Thoracic aorta (tissue), 2 donors: ENCODE measurements at places on chromosomes 16 and 17. TPM values are rescaled to one million over a fixed set of nuclear protein-coding genes. Genes with fewer than 3 reads are reported as not detected.
A peak's percentile ranks its signal among the peaks of the same experiment; 100 is the strongest.

DNA sequence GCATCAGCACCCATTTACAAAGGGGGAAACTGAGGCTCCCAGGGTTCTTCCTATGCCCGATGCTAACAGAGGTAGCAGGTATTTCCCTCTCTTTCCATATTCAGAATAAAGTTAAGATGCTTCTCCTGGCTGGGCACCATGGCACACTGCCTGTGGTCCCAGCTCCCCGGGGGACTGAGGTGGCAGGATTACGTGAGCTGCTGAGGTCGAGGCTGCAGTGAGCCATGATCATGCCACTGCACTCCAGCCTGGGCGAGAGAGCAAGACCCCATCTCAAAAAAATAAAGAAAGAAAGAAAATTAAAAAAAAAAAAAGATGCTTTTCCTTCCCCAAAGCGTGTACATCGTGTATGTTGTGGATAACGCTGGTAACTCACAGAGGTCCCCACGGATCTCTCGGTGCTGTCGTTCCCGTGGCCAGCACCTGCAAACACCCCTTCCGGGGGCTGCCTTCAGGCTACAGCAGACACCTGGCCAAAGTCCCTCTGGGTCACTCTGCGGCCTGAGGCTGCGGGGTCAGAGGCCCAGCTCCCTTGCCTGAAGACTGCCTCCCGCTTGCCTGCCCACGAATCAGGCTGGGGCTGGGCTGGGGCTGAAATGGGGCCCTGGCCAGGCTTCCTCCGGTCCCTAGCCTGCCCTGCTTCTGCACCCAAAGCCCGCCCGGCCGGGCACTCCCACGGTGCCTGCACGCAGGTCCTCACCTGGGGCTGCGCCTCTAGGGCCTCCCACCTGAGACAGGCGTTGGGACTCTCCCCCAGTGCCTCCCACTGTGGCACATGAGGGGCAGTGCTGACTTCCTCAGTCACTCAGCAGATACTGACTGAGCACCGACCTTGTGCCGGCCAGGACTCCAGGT, 63.1 kb downstream of the ZDHHC7 start:
- no peak for DNase-seq

GRCh38 chr16:55901566-55902217, 26.5 kb upstream of the CES5A start:
- no peak for DNase-seq

GRCh38 chr16:72835086-72835485, 212.8 kb downstream of the ZFHX3 start:
- DNase-seq = no peak

The KRTAP29-1 gene
- total RNA-seq = not detected

The TRIM47 gene
- total RNA-seq = 94.0 TPM

- no peak for DNase-seq
These were observed 5.7 kb downstream of the LASP1 start for GRCh38 chr17:38875477-38876075.

DNA sequence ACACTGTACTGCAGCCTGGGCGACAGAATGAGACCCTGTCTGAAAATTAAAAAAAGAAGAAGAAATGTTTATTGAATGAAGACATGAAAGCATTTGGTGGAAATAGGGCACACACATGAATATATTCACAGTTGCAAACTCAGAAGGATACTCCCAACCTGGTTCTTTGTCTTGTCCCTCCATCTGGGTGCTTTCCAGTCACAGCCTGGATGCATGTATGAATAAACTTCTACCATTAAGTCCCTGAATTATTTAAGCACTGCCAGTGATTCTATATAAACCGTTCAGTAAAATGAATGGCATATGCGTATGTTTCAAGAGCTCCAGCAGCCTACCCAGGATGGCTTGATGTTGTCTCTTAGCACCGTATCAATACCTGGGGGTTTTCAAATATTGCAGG, 591.1 kb downstream of the WWOX start:
- DNase-seq = no peak

GRCh38 chr16:29849505-29849904, 13.5 kb downstream of the CDIPT start:
- no peak for DNase-seq

DNA sequence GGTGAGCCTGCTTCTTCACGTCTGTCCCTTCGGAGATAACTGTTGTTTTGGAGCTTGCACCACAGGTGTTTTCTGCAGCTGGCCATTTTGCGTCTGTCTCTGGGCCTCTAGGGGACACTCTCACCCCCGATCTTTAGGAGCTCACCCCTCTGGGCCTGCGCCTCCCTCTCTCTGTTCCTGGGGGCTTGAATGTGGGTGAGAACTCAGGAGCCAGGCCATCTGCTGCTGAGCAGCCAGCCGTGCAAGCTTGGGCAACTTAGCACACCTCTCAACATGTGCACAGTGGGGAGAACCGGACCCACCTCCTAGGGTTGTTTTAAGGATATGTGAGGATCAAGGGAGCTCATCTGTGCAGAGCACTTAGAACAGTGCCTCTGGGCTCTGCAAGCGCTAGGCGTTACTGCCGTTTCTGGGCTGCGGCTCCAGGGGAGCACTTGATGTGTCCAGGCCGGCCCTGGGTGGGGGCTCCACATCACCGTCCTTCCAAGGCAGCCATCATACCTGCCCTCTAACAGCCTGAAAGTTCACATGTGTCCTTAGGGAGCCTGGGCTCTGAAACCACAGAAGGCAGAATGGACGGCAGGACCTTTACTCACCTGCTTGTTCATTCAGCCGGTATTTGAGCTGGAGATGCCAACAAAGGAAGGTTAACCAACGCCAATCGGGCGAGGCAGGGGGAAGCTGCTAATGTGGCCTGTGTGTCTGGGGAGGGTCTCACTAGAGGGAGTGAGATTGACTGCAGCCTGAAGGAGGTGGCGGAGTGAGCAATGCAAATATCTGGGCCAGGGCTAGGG, 66.3 kb downstream of the MRC2 start:
- DNase-seq = no peak

The GABARAP gene
- 187 TPM for total RNA-seq

GRCh38 chr16:86322806-86323205, 187.5 kb upstream of the FOXF1 start:
- no peak for DNase-seq

DNA sequence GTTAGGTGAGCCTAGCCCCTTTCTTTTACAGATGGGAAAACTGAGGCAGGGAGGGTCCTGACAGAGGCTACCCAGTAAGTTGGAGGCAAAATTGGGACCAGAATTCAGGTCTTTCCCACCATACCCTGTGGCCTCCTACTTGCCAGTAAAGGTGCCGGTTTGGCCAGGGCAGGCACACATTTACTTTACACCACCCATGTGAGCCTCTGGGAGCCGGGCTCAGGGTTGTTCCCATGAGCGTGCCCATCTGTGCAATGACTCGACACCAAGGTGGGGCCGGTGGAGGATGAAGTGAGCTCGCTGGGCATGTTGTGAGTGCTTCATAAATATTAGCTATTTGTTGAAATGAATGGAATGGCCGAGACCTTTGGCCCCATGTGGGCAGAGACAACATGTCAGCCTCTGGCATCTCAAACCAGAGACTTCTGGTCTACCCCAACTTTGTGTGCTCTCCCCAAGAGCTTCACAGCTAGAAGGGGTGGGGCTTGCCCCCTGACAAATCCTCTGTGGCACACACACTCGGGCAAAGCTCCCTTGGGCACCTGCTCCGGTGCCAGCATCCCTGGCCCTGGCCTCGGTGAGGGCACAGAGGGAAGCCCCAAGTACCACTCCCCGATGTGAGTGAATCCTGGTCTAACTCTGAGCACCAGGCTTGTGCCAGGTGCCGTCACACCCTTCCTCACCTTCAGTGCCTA, 60.1 kb downstream of the SRCIN1 start:
- no peak for DNase-seq

GRCh38 chr16:3503523-3503922, 2.7 kb downstream of the CLUAP1 start:
- DNase-seq = no peak

The TIMP2 gene
- total RNA-seq = 619 TPM

- no peak for DNase-seq
These were observed 34.2 kb downstream of the CRLF3 start for GRCh38 chr17:30790279-30790678.

The PHB1 gene
- 34.4 TPM for total RNA-seq

DNA sequence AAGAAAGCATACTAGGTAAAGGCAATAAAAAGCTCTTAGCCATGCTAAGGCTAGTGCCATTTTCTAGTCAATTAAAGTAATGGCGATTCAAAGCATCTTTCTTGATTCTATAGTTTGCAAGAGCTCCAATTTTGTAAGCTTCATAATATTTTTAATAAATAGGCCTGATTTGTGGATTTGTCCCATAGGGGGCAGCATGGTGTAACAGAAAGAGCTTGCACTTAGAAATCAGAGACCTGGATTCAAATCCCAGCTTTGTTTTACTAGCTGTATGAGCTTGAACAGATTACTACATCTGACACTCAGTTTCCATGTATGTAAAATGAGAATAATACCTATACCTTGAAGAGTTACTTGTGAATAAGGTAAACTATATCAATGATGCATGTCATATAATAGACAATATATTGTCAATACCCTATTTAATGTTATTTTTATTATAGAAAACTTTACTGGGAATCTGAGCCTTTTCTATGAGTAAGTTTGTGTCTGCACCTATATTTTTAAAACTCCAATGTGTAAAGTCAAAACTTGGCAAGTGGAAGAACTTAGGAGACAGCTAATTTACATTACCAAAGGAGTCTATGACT, 93.6 kb upstream of the NOG start:
- DNase-seq = no peak

GRCh38 chr17:65959630-65960029, 232.3 kb downstream of the CEP112 start:
- DNase-seq = no peak

DNA sequence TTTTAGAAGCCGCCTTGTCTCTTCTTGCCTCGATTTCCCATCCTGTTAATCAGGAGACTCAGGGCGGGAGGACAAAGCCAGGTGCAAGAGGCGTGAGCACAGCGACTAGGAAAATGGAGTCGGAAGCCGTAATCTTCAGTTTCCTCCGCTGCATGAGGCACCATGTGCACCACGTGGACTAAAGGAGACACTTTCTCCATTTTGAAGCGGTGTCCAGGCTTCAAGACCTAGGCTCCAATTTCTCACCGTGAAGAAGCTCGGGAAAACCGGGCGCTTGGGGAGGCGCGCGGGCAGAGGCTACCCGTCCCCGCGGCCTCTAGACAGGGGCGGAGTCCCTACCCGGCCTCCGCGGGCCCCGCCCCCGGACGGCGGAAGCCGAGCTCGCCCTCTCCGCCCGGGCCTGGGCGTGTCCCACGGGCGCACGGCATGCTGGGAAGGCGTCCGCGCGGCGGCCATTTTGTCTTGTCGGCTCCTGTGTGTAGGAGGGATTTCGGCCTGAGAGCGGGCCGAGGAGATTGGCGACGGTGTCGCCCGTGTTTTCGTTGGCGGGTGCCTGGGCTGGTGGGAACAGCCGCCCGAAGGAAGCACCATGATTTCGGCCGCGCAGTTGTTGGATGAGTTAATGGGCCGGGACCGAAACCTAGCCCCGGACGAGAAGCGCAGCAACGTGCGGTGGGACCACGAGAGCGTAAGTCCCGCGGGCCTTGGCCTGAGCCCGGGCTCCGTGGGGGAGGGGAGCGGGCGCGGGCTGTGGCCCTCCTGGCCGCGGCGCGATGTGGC, at the start of gene LUC7L3:
TSS of gene LUC7L3 (plus strand) at position 460 of the 780 bp plus-strand sequence. CDS start at position 590, 130 bp downstream.
- DNase-seq = peak; percentile 76

- no peak for DNase-seq
These were observed 279.4 kb upstream of the ELAC2 start for GRCh38 chr17:13297183-13297582.

- no peak for DNase-seq
These were observed 28.9 kb downstream of the GP2 start for GRCh38 chr16:20298452-20298851.

GRCh38 chr16:83215406-83216001, 588.7 kb downstream of the CDH13 start:
- no peak for DNase-seq

GRCh38 chr17:6162216-6162615, 92.0 kb downstream of the WSCD1 start:
- no peak for DNase-seq

DNA sequence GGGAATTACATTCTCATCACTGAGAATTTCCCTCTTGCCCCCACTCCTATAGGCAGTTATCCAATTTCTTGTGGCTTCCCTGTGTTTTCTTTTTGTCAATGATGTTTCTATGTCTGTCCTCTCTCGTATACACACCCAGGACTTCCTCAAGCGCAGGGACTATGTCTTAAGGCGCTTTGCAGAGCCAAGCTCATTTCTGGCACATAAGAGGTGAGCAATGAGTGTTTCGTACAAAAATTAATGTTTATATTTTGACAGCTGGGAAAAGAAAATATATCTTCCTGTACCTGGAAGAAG, 947 bp downstream of the DDX42 start:
- DNase-seq = no peak

DNA sequence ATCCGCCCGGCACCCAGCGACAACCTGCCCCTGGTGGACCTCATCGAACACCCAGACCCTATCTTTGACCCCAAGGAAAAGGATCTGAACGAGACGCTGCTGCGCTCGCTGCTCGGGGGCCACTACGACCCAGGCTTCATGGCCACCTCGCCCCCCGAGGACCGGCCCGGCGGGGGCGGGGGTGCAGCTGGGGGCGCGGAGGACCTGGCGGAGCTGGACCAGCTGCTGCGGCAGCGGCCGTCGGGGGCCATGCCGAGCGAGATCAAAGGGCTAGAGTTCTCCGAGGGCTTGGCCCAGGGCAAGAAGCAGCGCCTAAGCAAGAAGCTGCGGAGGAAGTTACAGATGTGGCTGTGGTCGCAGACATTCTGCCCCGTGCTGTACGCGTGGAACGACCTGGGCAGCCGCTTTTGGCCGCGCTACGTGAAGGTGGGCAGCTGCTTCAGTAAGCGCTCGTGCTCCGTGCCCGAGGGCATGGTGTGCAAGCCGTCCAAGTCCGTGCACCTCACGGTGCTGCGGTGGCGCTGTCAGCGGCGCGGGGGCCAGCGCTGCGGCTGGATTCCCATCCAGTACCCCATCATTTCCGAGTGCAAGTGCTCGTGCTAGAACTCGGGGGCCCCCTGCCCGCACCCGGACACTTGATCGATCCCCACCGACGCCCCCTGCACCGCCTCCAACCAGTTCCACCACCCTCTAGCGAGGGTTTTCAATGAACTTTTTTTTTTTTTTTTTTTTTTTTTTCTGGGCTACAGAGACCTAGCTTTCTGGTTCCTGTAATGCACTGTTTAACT, 1.0 kb downstream of the NOG start:
- no peak for DNase-seq

- DNase-seq = no peak
These were observed 16.2 kb downstream of the SAMD14 start for GRCh38 chr17:50113624-50114320.

- DNase-seq = no peak
These were observed 36.8 kb downstream of the MSI2 start for GRCh38 chr17:57293077-57293476.

DNA sequence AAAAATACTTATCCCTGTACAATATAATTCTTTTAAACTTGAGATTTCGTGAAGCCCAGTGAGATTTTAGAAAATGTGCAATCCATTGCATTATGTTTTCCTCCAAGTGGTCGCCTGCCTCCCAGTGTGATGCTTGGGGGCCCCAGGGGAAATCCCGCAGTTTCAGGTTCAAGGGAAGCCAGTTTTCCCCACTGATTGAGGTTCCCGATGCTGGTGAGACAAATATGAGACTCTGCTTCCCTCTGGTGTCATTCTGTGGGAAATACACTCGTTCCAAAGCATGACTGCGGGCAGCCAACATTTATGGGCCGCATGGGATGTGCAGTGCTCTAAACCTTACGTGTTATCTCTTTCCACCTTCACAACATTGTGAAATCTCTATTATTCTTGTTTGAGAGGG, 200.8 kb downstream of the PRKCB start:
- DNase-seq = no peak

The TNFRSF12A gene
- total RNA-seq = 461 TPM

The CNP gene
- 56.3 TPM for total RNA-seq

The CREBBP gene
- 103 TPM for total RNA-seq

- no peak for DNase-seq
These were observed 5.8 kb upstream of the SETD6 start for GRCh38 chr16:58509256-58510096.

GRCh38 chr16:83686726-83687125, 121.1 kb upstream of the HSBP1 start:
- no peak for DNase-seq

The SLC2A4 gene
- total RNA-seq = 7.7 TPM
